ENCODE measurements at places on chromosomes 5 and 9.

DNA sequence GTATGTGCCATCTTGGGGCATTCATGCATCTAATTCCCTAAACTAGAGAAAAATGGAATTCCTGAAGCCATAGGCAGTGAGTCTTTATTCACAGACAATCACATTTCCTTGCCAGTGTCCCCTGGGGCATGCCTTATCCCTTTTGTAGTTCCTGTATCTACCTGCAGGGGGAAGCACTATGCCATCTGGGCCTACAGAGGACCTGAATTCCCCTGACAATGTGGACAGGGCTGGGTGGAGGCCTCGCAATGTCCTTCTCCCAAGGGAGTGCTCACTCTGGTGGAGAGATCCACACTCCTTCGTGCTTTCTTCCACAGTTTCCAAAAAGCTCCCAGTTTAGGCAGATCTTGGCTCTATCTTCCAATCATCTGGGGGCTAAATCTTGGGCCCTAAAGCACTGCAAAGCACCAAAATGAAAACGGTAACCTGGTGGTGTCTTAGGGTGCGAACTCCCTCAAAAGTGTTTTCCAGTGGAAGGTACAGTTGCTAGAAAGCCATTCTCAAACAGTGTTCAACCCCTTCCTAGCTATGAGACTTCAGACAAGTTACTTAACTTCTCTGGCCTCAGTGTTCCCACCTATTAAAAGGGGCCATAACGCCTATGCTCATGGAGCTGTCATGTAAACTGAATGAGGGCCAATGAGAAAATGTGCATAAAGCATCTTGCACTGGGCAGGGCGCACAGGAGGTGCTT is 17.5 kb downstream of the WHRN start:
- peak overlapping the region; percentile 2 for H3K27ac ChIP-seq
- DNase-seq, result peak; percentile 69
- H3K4me3 ChIP-seq, result no peak overlapping the region
- peaks cover 7% of the 10 kb centered on the region for H3K4me1 ChIP-seq
- H3K27me3 ChIP-seq, result no peaks in the 10 kb centered on the region

- H3K4me1 ChIP-seq, result peaks cover 86% of the 10 kb centered on the region
- H3K27me3 ChIP-seq, result no peaks in the 10 kb centered on the region
- H3K27ac ChIP-seq, result 0 out of 2 replicates have a peak overlapping the region, but pooled peaks have one; percentile 23
These were observed 64.9 kb downstream of the SERINC5 start for GRCh38 chr5:80190960-80191359.

GRCh38 chr5:167785106-167785505 is 506.3 kb upstream of the WWC1 start:
- H3K27ac ChIP-seq, result no peak overlapping the region
- H3K4me3 ChIP-seq, result no peak overlapping the region
- peaks cover 12% of the 10 kb centered on the region for H3K4me1 ChIP-seq
- H3K36me3 ChIP-seq, result no peaks in the 10 kb centered on the region

DNA sequence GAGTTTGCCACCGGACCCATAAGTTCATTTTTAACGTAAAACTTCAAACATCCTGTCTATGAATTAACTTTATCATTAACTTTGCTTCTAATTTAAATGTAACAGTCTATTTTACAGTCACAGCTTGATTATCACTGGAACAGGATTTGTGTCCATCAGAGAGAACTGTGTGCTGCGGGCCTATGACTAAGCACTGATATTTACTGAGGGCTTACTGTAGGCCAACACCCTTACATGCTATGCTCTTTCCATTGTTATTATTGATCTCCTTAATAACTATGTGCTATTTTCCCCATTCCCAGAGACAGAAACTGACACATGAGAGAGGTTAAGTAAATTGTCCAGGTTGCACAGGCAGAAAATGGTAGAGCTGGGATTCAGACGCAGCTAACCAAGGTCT is 24.0 kb upstream of the GPR151 start:
- H3K4me1 ChIP-seq, result peaks cover 8% of the 10 kb centered on the region
- H3K4me3 ChIP-seq, result no peak overlapping the region
- H3K36me3 ChIP-seq, result no peaks in the 10 kb centered on the region
- H3K27ac ChIP-seq, result no peak overlapping the region
- DNase-seq, result no peak

DNA sequence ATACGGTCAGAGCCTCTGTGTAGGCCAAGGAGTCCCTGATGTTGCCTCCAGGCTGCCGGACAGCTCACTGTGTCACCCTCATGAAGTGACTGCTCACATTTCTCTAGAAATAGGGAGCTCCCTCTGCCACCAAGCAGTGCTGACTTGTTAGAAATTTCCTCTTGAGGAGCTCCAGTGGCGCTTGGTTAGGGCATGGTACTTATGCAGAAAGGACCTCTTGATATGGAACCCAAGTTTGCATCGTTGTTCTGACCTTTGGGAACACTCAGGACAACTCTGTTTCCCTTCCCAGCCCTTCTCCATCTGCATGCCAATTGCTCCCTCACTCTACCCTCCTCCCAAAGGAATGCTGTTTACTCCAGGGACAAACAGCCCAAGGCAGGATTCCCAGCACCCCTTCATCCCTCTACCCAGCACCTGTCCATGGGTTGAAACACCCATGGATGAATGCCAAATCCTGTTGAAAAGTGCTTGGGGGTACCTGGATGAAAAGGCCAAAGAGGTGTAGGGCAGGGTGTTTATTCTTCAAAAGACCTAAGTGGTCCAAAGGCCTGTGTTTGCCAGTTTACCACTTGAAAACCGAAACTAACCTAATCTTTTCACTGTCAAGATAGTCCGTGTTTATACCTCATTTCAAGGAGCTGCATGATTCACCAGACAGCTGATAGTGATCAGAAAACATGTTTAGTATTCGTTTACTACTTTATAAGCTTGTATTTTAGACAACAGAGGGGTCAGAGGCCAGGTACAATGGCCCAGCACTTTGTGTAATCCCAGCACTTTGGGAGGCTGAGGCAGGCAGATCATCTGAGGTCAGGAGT is 51.1 kb downstream of the KLF4 start:
- H3K4me3 ChIP-seq, result no peak overlapping the region
- peaks cover 22% of the 10 kb centered on the region for H3K4me1 ChIP-seq
- peak overlapping the region; percentile 98 for H3K27ac ChIP-seq
- peak; percentile 65 for DNase-seq
- no peaks in the 10 kb centered on the region for H3K27me3 ChIP-seq

DNA sequence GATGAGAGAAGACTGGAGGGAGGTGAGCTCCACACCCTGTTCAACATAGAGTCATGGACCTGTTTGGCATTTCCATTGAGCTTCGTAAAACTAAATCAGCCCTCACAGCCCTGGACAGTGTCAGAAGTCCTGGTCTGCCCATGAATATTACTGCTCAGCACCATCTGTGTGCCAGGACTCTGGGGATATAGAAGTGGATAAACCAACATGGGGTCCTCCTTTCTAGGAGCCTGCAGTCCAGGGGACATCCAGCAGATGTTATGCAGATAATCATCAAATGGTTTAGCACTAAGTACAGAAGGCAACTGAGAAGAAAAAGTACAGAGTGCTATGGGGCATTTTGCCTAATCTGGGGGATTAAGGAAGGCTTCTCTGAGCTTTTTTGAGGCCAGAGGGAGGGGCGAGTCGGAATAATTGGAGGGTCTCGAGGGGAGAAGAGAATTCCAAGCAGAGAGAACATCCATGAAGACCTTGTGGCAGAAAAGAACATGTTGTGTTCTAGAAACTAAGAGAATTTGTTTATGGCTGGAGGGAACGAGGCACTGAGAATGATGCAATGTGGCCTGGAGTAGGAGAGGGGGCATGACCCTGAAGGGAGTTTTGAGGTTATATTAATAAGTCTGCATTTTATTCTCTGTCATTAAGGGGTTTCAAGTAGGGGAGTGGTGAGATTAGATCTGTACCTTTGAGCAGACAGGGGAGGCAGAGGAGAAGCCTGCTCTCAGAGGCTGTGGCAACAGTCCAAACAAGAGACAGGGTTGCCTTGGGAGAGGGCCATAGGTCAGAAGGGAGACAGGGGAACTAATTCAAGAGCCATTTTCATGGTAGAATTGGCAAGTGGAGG is 63.5 kb upstream of the SLC2A8 start:
- H3K4me3 ChIP-seq, result no peak overlapping the region
- DNase-seq, result no peak
- peak overlapping the region; percentile 2 for H3K27ac ChIP-seq
- no peaks in the 10 kb centered on the region for H3K4me1 ChIP-seq
- peaks cover 2% of the 10 kb centered on the region for H3K36me3 ChIP-seq

DNA sequence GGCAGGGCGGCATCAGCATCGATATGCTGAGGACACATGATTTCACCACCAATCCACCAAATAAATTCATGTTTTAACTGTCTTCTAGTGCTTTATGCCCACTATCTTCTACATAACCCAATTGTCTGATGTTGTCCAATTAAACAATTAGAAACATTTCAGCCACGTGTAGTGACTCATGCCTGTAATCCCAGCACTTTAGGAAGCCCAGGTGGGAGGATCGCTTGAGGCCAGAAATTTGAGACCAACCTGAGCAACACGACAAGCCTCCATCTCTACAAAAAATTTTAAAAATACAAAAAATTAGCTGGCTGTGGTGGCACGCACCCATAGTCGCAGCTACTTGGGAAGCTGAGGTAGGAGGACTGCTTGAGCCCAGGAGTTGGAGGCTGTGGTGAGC is 128.1 kb downstream of the MYO10 start:
- H3K36me3 ChIP-seq, result no peaks in the 10 kb centered on the region
- no peak overlapping the region for H3K4me3 ChIP-seq
- H3K27ac ChIP-seq, result no peak overlapping the region
- H3K27me3 ChIP-seq, result no peaks in the 10 kb centered on the region

DNA sequence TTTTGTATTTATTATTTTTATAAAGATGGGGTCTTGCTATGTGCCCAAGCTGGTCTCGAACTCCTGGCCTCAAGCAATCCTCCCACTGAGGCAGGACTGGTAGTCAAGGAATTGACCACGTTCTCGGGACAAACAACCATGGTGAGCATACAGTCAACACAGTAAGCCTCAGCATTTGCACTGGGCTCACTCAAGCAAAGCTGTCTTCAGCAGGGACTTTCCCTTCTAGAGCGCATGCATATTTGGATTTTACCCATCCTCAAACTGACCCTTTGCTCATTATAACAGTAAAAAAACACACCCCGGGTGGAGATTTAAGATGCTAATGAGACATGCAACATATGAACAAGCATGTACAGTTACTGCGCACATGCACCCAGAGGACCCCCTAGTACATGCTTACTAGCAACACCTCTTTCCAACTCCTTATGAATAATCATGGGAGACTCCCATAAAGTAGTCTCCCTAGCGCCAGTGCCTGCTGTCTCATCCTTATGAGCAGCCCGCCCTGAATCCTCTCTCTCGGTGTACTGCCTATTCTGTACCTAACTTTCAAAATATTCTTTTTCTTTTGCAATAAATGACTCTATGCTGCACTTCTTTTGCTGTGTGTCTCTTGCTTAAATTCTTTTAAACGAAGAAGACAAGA is 41.5 kb downstream of the C5orf22 start:
- no peaks in the 10 kb centered on the region for H3K27me3 ChIP-seq
- no peaks in the 10 kb centered on the region for H3K4me1 ChIP-seq
- H3K36me3 ChIP-seq, result no peaks in the 10 kb centered on the region
- no peak overlapping the region for H3K4me3 ChIP-seq
- no peak overlapping the region for H3K27ac ChIP-seq
- DNase-seq, result no peak

DNA sequence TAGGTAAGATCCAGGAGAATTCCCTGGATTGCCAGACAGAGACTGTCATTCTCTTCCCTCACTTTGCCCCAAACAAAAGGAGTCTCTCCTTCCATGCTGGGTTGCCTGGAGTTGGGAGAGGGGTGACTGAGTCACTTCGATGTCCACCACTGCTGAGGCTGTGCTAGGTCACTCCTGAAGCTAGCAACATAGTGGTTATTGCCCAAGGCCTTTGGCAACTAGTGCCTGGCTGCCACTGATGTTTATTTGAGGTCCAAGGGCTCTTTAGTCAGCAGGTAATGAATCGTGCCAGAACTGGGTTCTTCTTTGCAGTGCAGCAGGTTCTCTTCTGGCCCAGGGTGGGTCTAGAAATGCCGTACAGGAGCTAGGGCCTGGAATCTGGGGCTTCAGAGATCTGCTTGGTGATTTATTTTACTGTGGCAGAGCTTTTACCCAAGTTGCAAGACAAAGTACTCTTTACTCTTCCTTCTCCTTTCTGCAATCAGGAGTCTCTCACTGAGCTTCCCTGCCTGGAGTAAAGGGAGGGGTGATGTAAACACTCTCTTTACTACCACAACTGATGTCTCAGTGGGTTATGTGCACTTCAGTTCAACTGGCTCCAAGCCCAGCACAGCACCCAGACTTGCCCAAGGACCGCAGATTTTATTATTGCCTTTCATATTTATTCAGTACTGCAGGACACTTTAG is 155.7 kb upstream of the SH3GL2 start:
- H3K27me3 ChIP-seq, result no peaks in the 10 kb centered on the region
- H3K4me1 ChIP-seq, result peaks cover 21% of the 10 kb centered on the region
- H3K36me3 ChIP-seq, result no peaks in the 10 kb centered on the region
- H3K27ac ChIP-seq, result no peak overlapping the region

DNA sequence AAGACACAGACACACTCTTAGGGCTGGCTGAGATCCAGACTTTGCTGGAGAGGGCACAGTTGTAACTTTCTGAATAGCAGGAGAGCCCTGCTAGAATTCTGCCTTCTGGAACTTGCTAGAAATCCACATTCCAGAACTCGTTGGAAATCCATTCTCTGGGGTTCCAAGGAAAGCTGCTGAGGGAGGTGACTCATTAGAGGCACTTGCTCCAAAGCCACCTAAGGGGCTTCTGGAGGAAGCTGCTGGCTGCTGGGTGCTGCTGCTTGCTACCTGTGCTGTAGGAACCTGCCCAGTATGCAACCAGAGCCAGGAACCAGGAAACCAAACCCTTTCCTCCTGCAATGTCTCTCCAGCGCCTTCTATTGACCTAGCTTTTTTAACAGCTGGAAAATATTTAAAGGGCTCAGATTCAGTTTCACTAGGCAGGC is 4.1 kb upstream of the TLE4 start:
- H3K4me1 ChIP-seq, result 0 out of 2 replicates have a peak, but pooled peaks cover 3% of the 10 kb centered on the region
- no peak overlapping the region for H3K27ac ChIP-seq
- DNase-seq, result no peak
- no peaks in the 10 kb centered on the region for H3K36me3 ChIP-seq

DNA sequence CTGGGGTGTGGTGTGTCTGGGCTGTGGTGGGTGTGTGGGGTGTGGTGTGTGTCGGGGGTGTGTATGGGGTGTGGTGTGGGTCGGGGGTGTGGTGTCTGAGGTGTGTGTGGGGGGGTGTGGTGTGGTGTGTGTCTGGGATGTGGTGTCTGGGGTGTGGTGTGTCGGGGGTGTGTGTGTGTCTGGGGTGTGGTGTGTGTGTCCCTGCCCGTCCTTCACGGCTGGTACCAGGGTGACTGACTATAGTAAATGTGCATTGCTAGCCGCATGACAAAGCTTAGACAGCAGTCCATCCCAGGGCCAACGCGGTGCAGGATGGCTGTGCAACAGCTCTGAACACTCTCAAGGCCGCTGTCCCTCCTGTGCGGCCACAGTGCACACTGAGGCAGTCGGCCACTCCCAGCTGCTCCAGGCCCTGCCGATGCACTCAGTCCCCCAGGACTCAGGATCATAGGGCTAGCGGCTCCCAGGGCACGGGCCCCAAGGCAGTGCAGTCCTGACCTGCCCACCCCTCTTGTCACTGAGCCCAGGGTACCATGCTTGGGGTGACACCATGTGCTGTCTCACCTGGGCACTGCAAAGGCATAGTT is 54.0 kb downstream of the SECISBP2 start:
- no peak overlapping the region for H3K4me3 ChIP-seq
- H3K27ac ChIP-seq, result no peak overlapping the region
- H3K36me3 ChIP-seq, result peaks cover 9% of the 10 kb centered on the region
- peaks cover 6% of the 10 kb centered on the region for H3K4me1 ChIP-seq
- H3K27me3 ChIP-seq, result no peaks in the 10 kb centered on the region
- DNase-seq, result no peak

GRCh38 chr9:120396418-120396817 is 183.5 kb downstream of the CDK5RAP2 start:
- peaks cover 74% of the 10 kb centered on the region for H3K36me3 ChIP-seq
- no peaks in the 10 kb centered on the region for H3K27me3 ChIP-seq
- H3K27ac ChIP-seq, result 0 out of 2 replicates have a peak overlapping the region, but pooled peaks have one; percentile 43
